AG04449 (cell line): ENCODE measurements at places on chromosomes 7 and 10.

GRCh38 chr7:47443049-47443448 lies 138.9 kb downstream of the TNS3 start:
- DNase-seq = no peak

- DNase-seq = no peak
Measured at GRCh38 chr10:127971101-127971946, 64.4 kb downstream of the PTPRE start.

- DNase-seq = no peak
Measured at GRCh38 chr10:126239844-126240243, 148.4 kb downstream of the ADAM12 start.

DNA sequence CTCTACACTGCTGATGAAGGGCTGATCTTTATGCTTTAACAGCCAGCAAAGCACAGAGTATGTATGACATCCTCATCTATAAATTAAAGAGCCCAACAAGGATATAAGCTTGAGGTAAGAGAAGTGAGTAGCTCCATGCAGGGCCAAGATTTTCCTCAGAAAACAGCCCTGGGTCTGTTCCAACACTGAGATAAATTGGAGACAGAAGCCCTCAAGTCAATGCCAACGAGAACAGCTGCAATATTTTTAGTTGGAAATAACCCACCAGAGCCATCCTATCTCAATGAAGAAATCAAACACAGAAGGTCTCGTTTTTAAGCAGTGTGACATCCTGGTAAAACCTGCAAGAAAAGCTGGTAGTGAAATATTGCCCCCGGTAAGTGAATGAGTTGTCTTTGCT lies 297.0 kb upstream of the AUTS2 start:
- DNase-seq = no peak

- DNase-seq = no peak
Measured at GRCh38 chr10:110168601-110169481, 38.6 kb upstream of the MXI1 start.

DNA sequence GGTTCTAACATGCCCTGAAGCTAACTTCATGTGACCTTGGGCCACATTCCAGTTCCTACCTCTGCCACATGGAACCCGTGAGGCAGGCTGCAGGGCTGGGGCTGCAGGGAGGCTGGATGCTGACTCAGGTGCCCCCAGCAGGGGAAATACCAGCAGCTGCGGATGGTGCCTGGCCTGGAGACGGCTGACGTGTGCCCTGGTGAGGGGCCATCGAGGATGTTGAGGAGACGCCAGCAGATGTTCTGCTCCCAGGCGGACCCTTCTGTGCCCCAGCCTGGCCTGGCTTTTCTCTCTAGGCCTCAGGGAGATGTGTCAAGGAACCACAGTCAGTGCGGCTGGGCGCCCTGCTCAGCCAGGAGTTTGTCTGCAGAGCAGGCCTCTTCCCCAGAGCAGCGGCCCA lies 8.8 kb downstream of the BAG3 start:
- DNase-seq = no peak

- no peak for DNase-seq
Measured at GRCh38 chr7:84204655-84205054, 10.1 kb upstream of the SEMA3A start.

- peak; percentile 82 for DNase-seq
Measured at GRCh38 chr7:36192053-36192824, 39.2 kb downstream of the EEPD1 start.

GRCh38 chr7:110774071-110774470 lies 316.9 kb upstream of the LRRN3 start:
- no peak for DNase-seq

DNA sequence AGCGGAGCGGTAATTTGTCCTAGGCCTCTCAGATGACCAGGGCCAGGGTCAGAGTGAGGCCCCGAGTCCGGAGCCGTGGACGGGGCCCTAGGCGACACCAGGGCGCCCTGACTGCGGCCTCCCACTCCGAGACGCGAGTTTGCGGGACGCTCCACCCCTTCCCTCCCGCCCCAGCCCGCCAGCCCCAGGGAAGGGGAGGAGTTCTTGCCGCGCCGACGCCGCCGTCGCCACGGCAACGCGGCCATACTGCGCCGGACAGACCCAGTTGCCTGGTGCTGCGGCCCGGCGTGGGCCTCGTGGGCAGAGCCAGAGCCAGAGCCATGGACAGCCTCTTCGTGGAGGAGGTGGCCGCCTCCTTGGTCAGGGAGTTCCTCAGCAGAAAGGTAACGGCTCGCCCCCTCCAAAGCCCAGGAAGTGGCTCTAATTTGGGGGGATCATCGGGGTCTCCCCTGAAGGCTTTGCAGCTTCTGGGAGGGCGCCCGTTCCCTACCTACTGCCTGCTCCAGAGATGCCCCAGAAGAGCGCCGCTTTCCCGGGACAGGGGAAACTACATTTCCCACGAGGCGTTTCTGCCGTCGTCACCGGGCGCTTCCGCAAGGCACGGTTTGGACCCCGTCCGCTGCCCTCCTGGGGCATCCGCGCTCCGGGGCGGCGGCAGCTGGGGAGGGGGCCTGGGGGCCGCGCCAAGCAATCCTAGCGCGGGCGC lies at the start of gene MINDY4:
Gene MINDY4, plus strand, starts transcription at position 244 of the 706 bp plus-strand sequence. Its CDS starts 77 bp downstream, at position 321.
- no peak for DNase-seq

- DNase-seq = no peak
Measured at GRCh38 chr7:6395898-6396595, 51.7 kb downstream of the DAGLB start.

GRCh38 chr10:93288679-93289634 lies 193.2 kb downstream of the MYOF start:
- peak; percentile 89 for DNase-seq

GRCh38 chr7:93055543-93056107 lies 62.2 kb downstream of the SAMD9 start:
- no peak for DNase-seq

- DNase-seq = no peak
Measured at GRCh38 chr7:158541346-158542010, 46.1 kb downstream of the PTPRN2 start.

DNA sequence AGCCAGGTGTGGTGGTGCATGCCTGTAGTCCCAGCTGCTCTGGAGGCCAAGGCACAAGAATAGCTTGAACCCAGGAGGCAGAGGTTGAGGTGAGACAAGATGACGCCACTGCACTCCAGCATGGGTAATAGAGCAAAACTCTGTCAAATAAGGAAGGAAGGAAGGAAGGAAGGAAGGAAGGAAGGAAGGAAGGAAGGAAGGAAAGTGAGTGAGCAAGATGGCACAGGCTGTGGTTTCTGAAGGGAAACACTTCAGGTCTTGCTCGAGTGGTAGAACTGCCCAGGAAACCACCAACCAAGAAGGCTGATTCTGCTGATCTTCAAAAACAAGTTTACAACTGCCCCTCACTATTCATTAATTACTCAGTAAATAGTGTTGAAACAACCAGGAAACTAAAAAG lies 45.2 kb downstream of the EZH2 start:
- no peak for DNase-seq

- no peak for DNase-seq
Measured at GRCh38 chr7:41696323-41696916, 6.5 kb downstream of the INHBA start.

DNA sequence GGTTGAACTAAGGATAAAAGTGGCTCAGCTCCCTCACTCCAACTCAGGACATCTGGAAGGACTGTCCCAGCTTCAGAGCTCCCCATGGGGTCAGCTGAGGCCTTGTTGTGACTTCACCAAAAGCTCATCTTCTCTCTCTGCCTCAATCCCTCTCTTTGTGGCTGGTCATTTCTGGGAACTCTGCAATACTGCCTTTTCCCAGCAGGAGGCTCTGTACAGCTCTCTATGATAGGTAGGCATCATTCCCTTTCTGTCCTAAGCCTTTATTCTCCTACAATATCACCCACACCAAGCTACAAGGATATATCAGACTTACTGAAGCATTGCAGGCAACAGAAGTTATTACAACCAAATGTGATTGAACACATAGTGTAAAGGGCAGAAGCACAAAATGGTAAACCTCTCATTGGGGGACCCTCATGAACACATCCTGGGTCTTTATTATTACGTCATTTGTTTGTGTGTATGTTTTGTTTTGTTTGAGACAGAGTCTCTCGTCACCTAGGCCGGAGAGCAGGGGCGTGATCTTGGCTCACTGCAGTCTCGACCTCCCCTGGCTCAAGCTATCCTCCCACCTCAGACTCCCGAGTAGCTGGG lies 36.7 kb upstream of the PRPS1L1 start:
- DNase-seq = no peak

GRCh38 chr10:62634576-62634975 lies 169.9 kb upstream of the ADO start:
- DNase-seq = no peak

DNA sequence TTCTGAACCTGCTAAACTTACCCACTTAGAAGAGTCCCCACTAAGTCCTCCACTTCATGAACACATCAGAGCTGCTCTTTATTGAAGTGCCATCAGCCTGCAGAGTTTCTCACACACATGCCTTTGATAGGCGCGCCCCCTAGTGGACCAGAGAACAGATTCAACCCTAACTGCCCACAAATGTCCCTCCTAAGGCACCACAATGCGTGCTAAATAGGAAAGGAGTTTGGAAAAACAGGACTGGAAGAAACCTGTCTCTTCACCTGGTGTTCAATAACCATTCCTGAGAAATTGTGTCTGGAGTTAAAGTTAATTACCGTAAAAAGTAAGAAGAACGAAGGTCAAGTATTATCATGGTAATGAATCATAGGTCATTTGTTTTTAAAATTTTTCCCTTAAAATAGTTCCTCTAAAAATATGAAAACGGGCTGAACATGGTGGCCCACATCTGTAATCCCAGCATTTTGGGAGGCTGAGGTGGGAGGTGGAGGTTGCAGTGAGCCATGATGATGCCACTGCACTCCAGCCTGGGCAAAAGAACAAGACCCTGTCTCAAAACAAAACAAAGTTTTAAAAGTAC lies 249.7 kb downstream of the ELMO1 start:
- DNase-seq = peak; percentile 14

DNA sequence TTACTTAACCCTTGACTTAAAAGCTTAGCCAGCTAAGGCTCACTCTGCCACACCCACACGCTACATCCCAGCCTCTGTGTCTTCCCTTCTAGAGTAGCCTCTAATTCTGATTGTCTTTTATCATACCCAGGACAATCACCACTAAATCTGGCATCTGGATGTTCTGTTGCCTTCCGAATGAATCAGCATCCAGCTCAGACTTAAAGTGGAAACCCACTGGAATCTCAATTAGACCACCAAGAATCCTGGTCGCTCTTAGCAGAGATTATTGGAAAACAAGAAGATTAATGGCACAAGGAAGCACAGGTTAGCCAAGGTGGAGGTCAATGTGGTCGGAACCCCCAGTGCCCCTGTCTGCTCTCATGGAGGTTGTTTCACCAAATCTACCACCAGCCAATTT lies 404.2 kb upstream of the FOXK1 start:
- DNase-seq = no peak

- no peak for DNase-seq
Measured at GRCh38 chr10:33036670-33037069, 78.6 kb upstream of the ITGB1 start.

DNA sequence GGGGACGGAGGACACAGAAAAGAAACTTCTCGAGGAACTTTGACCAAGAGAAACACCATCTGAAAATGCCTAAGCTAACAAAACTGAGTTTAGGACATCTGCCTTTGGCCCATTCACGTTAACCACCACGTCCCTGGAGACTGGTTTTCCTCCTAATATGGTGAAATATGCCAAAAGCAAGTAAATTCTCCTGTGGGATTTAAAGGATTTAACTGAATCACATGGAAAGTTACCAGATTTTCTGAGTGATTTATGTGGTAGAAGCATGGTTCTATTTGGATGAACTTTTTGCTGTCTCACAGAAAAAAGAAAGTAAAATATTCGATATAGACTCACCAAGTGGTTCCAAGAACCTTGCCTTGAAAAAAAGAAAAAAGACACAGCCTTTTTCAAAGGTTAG lies 30.4 kb upstream of the BMPER start:
- DNase-seq = peak; percentile 88

DNA sequence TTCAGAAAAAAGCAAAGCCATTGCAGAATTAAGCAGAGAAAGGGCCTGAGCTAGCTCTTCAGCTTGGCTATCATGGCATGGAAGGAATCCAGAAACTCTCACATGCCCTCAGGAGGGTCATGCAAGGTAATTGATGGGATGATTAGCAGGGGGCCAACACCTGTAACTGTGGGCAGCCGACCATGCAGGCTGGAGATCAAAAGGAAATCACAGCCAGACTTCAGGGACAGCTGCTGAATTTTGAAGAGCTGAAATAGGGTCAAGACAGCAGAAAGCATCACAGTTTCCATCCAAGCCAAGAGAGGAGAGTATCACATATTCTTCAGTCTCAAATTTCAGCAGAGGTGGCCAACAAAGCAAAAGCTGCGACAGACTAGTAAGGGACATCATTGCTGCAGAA lies 239.6 kb upstream of the STEAP1 start:
- DNase-seq = no peak

- DNase-seq = no peak
Measured at GRCh38 chr10:117352724-117353123, 22.5 kb downstream of the PDZD8 start.

DNA sequence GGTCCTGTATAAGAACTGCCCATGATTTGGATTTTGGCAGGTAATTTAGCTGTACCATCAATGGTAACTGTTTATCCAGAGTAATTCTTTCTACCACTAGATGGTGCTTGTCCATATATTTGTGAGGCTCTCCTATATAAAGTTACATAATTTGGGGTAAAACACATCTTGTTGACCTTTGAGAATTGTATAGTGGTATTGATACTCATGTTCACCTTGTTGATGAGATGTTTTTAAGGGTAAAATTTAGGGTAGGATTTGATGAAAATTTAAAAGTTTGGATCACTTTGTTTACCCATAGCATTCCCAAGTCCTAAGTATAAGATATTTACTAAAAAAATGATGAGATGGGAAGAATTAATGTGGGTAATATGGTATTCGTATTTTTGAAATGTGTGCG lies 31.6 kb downstream of the ST7 start:
- no peak for DNase-seq

- DNase-seq = no peak
Measured at GRCh38 chr7:158414002-158414401, 173.6 kb downstream of the PTPRN2 start.

- DNase-seq = no peak
Measured at GRCh38 chr10:14244147-14244546, 86.6 kb downstream of the FRMD4A start.

GRCh38 chr7:74655768-74656440 lies 1.6 kb upstream of the GTF2I start:
- DNase-seq = no peak

DNA sequence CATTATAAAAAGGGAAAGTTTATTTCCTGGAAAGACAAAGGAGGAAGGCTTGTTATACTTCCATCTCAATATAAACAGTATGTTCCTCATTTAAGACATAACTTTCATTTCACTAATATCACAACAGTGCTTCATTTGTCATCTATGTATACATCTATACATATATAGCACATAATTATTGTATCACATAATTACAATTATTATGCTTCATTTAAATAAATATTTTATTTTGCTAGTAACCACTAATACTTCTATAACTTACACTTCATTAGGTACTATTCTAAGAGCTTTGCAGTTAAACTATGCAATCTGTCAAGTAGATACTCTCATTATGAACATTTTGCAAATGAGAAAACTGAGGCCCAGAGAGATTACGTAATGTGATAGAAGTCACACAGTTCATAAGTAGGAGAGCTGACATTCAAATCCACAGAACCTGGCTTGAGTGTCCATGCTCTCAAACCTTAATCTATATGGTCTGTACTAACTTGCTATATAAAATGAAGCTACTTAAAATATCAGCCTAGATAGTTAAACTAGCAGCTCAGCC lies 86.5 kb downstream of the PPP1R3A start:
- DNase-seq = no peak
